GM12891 (cell line): ENCODE measurements at places on chromosomes 16 and 17.

DNA sequence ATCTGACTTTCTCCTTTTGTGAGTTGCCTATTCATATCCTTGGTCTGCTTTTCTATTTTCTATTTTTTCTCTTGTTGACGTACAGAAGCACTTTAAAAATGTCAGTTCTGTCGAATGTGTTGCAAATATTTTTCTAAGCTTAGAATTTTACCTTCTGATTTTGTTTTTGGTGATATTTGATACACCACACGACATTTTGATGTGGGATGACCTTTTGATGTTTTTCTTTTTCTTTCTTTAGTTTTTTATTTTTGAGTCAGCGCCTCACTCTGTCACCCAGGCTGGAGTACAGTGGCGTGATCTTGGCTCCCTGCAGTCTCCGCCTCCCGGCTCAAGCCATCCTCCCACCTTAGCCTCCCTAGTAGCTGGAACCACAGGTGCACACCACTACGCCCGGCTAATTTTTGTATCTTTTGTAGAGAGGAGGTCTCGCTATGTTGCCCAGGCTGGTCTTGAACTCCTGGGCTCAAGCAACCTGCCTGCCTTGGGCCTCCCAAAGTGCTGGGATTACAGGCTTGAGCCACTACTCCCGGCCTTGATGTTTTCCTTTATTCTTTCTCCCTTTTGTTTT, 39.6 kb downstream of the WSB1 start:
- DNase-seq, result no peak

DNA sequence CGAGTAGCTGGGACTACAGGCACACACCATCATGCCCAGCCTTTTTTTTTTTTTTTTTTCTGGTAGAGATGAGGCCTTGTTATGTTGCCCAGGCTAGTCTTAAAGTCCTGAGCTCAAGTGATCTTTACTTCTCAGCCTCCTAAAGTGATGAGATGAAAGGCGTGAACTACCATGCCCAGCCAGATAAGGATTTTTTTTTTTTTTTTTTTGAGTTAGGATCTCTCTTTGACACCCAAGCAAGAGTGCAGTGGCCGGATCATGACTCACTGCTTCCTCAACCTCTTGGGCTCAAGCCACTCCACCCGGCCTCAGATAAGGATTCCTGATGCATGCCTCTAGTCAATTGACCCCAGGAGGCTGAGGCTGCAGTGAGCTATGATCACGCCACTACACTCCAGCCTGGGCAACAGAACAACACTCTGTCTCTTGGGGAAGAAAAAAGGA, 11.2 kb upstream of the PLEKHG4 start:
- DNase-seq, result no peak

DNA sequence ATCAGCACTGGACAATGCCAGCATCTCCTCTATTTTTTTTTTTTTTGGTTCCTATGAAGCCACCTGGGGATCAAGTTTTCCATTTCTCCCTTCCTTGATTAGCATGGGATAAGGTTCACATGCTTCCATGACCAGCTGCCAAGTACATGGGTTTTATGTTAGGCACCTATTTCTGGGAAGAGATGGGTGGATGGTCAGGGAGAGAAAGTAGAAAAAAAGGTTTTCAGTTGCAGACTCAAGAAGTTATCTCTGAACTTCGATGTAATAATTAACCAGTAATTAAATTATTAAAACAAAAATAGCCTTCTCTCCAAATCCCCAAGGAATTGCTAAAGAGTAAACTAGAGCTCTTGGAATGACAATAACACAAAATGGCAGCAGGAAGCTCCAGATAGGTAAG, 164.9 kb upstream of the MAF start:
- no peak for DNase-seq

DNA sequence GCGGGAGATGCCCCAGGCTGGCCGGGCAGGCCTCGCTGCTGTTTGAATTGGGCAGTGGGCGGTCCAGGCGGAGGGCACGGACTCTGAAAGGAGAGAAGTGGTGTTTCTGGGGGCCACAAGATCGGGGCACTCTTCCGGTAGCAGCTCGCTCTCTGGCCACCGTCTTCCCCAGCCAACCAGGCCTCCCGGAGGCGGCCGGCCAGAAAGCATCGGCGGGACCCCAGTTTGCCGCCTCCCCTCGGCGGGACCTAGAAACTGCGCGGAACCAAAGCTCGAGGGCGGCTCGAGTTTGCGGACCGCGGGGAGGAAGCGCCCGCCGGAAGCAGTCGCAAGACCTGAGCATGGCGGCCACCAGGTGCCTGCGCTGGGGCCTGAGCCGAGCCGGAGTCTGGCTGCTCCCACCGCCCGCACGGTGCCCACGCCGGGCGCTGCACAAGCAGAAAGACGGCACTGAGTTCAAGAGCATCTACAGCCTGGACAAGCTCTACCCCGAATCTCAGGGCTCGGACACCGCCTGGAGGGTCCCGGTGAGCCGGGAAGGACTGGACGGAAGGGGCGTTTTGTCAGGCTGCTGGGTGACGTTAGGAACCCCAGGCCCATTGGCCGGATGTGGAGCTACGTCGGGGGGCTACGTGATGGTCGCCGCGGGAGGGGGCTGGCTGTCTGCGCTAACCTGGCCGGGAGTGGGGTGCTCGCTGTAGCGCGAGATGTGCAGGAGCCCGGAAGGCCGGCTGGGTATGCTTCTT, at the start of gene MRPL58:
TSS of gene MRPL58 (plus strand) at position 325 of the 746 bp plus-strand sequence. CDS start at position 342, 17 bp downstream.
- DNase-seq, result peak; percentile 93

GRCh38 chr17:42922294-42922693, 21.7 kb downstream of the G6PC1 start:
- no peak for DNase-seq

DNA sequence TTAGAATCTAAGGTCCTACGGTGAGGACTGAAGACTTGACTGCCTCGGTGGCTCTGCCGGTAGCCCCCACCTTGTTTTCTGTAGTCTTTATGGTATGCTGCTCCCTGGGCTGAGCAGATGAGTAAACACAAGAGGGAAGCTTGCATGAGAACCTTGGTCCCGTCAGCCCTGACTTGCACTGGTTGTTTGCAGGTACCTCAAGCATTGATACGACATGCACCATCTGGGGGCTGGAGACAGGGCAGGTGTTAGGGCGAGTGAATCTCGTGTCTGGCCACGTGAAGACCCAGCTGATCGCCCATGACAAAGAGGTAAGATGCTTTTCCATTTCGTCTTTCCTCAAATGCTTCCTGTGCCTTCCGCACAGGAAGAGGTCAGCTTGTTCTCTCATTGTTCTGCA, 21.1 kb upstream of the TACO1 start:
- no peak for DNase-seq

- DNase-seq, result no peak
Observed at GRCh38 chr17:8740486-8740885, 4.2 kb downstream of the CCDC42 start.

DNA sequence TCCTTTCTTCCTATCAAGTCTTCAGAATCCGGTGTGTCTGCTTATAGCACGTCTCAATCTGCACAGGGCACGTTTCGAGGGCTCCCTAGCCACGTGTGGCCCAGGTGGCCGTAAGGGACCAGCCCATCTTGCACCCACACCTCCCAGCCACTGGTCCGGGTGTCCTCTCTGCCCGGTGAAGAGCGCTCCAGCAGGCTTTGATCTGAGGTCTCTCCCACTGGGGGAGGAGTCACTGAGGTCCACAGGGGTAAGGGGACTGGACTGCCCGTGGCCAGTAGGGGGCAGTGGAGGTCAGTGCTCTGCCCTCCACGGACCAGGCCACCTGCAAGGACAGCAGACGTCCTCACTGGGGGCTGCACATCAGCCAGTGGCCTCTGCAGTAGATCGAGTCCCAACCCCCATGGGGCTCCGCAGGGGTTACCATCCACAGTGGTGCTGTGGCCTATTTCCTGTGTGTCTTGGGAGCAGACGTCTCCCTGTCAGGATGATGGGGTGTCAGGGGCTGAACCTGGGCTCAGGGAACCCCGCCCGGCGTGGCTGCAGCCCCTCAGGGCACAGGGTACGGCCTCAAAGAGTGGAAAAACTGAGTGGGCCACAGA, 204.1 kb upstream of the CIBAR2 start:
- peak; percentile 74 for DNase-seq

GRCh38 chr17:10421900-10422542, at the start of gene MYH8:
Gene MYH8 (minus strand): TSS chr17:10421950. CDS start chr17:10420227, 1,723 bp downstream.
- DNase-seq, result no peak

- DNase-seq, result no peak
Observed at GRCh38 chr16:22425036-22425801, 50.8 kb upstream of the CDR2 start.

DNA sequence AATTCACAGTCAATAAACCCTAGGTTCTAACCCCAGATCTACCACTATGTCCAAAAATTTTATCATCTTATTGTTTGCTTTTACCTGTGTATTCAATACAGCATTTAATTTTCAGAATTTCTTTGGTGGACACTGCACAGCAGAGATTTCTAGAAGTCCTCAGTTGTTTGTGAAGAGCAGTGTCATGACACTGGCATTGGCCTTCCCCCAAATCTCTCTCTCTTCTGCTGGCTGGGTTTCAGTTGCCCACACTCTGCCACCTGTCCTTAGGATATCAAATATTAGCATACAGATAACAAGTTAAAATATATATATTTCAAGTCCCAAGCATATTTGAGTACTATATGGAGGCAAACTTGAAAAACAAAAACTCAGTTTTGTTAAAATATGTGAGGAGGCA, 2.0 kb upstream of the THUMPD1 start:
- no peak for DNase-seq
